ENCODE measurements at places on chromosomes 3 and 15. TPM values are rescaled to one million over a fixed set of nuclear protein-coding genes. Genes with fewer than 3 reads are reported as not detected.
A peak's percentile ranks its signal among the peaks of the same experiment; 100 is the strongest.

GRCh38 chr3:169781209-169781855 lies 8.1 kb downstream of the MYNN start:
- no peak for DNase-seq

DNA sequence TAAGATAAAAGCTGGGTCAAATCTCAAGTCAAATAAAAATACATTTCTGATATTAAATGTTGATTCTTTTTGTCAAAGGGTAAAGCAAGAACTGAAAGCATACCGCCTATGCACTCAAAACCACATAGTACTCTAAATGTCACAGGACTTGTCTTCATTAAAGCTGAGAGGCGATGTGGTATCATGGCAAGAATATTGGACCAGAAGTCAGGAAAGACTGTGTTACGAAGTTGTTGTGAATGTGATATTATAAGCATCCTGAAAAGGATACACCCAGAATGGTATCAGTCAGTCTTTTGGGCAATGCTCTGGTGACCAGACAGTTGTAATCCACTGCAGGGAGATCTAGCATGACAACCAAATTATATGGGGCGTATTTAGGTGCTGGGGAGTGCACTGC lies 33.8 kb downstream of the TIGIT start:
- DNase-seq: no peak

Gene CKMT1A
- total RNA-seq: not detected

DNA sequence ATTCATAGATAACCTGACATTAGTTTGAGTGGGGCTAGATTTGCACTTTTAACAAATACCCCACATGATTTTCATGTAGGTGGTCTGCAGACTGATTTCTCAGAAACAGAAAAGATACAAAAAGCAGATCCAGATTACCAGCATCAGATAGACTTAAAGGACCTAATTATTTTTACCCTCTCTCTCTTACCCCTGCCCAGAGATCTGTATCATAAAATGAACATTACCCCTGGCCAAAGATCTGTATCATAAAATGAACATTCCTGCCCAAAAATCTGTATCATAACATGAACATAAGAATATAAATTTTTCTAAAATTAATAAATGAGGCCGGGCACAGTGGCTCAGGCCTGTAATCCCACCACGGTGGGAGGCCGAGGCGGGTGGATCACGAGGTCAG lies 14.6 kb upstream of the TRPC1 start:
- DNase-seq: no peak

GRCh38 chr15:96457841-96458240 lies 127.3 kb downstream of the NR2F2 start:
- peak; percentile 32 for DNase-seq

Gene SIDT1
- total RNA-seq: under 0.01 TPM

- DNase-seq: no peak
Observed at GRCh38 chr15:91429973-91430372, 329.9 kb downstream of the SV2B start.

DNA sequence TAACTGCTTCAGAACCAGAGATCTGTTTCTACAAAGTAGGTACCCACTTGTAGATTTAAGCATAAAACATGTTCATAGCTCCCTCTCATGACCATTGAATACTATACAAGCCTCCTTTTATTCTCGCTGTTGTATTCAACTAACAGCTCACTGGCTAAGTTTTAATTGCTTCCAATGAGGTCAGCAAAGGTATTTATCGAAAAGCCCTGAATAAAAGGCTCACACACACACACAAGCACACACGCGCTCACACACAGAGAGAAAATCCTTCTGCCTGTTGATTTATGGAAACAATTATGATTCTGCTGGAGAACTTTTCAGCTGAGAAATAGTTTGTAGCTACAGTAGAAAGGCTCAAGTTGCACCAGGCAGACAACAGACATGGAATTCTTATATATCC lies at the start of gene FGF7:
Gene FGF7, plus strand, starts transcription at position 222 of the 400 bp plus-strand sequence. CDS start 1,056 bp downstream, outside the sequence.
- peak; percentile 4 for DNase-seq

Gene C3orf85
- not detected for total RNA-seq

DNA sequence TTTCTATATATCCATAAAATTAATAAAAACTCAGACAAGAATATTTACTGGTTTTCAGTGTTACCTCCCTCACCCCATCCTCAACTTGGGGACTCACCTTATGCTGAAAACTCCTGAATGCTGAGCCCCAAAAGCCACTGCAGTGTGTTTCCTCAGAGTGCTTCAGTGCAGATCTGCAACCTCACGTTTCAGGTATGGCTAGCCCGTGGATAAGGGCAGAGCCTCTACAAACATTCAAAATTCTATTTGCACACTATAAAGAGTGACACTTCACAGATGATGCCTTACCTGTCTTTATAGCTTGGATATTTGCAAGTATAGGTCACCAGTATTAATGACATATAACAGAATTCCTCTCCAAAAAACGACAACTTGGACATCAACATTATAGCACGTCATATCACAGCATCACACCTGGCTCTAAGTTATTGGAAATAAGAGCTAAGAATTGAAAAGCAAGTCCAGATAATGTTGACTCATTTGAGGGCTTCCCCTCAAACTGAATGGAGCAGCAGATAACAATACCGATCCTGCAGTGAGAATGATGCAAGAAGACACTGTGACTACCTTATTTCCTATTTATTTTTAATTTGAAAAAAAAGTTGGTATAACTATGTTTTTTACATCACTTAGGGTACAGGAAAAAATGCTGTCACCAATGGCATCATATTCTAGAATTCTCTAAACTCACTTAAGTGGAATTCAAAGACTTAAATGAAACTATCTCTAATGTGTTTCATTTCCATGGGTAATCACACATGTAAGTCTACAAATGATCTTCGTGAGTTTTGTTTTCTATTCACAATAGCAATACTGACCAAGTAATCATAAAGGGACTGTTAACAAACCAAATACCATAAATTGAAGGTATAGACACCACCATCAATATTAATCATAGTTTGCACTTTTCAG lies 40.7 kb upstream of the RSL24D1 start:
- no peak for DNase-seq

DNA sequence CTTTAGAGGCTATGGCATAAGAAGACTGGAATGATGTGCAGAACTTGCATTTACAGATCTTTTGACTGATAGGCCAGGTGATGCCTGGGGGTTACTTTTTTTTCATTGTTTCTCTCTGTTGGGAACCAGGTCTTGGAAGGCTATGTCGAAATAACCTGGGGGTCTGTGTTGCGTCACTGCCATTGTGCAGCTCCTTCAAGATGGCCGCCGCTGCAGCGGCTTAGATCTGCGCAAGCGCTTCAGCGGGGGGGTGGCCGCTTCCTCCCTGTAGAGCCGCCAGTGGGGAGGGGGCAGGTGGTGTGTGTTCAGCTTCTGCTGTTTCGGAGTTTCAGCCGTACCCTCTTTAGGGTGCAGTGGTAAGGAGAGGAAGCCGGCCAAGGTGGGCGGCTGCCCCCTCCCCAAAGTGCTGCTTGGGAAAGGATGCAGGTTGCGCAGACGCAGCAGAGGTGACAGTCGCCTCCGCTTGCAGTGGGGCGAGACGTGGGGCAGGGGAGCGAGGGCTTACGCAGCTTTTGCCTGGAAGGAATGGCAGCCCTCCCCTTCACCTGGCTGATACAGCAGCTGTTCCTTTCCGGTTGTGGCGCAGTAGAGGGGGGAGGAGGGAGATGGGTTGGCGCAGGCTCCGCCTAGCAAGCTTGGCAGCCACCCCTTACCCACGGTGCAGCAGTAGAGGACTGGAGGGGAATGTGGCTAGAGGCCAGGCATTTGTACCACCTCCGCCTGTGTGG lies 1.5 kb downstream of the SNRPN start:
- peak; percentile 73 for DNase-seq

GRCh38 chr3:134378384-134378783 lies 4.1 kb upstream of the AMOTL2 start:
- no peak for DNase-seq

GRCh38 chr15:52101542-52102323 lies 10.8 kb downstream of the BCL2L10 start:
- no peak for DNase-seq

Gene UROC1
- total RNA-seq: not detected

GRCh38 chr3:120449701-120450599 lies 842 bp downstream of the FSTL1 start:
- no peak for DNase-seq

GRCh38 chr3:101940521-101941317 lies 91.4 kb downstream of the NFKBIZ start:
- DNase-seq: peak; percentile 93

- DNase-seq: no peak
Observed at GRCh38 chr3:148500881-148501280, 196.8 kb upstream of the AGTR1 start.

- no peak for DNase-seq
Observed at GRCh38 chr3:178748874-178749273, 212.6 kb downstream of the KCNMB2 start.

GRCh38 chr3:126852511-126852910 lies 130.4 kb upstream of the PLXNA1 start:
- no peak for DNase-seq

Gene BCHE
- total RNA-seq: 1.9 TPM

GRCh38 chr3:148070041-148070440 lies 627.7 kb upstream of the AGTR1 start:
- no peak for DNase-seq

- no peak for DNase-seq
Observed at GRCh38 chr15:75849167-75849566, 5.9 kb downstream of the UBE2Q2 start.

Gene IMPG2
- 0.35 TPM for total RNA-seq

Gene CDCP1
- total RNA-seq: 58.9 TPM

GRCh38 chr15:58588096-58588495 lies 156.3 kb downstream of the LIPC start:
- no peak for DNase-seq

DNA sequence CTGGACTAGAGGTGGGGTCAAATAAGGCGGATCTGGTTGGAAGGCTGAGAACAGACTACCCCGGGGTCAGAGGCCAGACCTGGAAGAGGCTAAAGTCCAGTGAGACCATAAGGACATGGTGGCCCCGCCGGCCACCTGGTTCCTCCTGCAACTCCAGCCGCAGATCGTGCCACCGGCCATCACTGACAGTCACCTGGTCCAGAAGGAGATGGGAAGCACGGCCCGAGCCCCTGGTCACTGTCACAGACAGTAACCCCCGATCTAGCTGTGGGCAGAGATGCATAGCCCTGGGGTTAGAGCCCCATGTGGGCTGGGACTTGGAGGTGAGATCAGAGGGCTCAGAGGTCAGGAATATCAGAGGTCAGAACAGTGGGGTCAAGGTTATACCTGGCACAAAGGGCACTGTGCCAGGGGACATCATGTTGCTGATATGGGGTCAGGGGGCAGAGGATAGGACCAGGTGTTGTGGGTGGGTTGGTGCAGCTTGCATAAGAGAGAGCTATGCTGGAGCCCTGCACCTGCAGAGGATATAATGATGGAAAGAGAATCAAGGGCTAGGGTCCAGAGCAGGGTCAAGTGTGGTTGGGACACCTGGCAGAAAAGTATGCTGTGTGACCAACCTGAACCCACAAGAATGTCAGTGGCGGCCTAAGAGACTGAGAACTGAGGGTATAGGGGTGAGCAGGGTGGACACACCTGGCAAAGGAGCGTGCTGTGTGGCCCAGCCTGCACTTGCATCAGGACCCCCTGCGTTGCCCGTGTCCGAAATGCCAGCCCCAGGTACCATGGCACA lies 9.6 kb downstream of the CELSR3 start:
- DNase-seq: no peak

DNA sequence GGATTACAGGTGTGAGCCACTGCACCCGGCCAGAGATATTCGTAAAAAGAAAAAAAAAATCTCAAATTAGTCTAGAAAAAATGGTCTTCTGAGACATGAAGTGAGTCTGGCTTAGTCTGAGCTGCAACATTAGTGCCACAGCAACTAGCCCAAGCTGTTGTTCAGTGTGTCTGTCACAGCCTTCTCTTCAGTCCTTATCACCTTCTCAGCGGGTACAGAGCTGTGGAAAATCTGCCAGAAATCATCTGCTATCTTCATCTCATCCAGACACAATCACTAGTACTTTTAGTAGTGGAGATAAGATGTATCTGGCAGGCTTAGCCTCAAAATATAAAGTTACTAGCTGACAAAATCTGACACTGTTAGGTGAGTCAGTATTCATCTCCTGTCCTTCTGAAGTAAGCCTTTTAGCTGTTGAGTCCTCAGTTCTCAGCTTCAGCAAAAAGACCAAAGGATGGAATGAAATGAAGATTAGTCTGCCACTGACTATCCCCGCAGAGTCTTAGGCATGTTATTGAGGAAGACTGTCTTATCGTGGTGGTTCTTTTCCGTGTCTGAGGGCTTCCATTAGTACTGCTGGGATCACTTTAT lies 120.5 kb upstream of the CGNL1 start:
- no peak for DNase-seq

- no peak for DNase-seq
Observed at GRCh38 chr15:70503798-70504298, 259.5 kb downstream of the UACA start.

Gene SLC2A2
- 13.0 TPM for total RNA-seq

GRCh38 chr3:123289391-123290106 lies 87.8 kb downstream of the SEC22A start:
- DNase-seq: no peak

- DNase-seq: no peak
Observed at GRCh38 chr3:37739579-37740290, 121.9 kb upstream of the CTDSPL start.

Gene LTF
- 299 TPM for total RNA-seq

DNA sequence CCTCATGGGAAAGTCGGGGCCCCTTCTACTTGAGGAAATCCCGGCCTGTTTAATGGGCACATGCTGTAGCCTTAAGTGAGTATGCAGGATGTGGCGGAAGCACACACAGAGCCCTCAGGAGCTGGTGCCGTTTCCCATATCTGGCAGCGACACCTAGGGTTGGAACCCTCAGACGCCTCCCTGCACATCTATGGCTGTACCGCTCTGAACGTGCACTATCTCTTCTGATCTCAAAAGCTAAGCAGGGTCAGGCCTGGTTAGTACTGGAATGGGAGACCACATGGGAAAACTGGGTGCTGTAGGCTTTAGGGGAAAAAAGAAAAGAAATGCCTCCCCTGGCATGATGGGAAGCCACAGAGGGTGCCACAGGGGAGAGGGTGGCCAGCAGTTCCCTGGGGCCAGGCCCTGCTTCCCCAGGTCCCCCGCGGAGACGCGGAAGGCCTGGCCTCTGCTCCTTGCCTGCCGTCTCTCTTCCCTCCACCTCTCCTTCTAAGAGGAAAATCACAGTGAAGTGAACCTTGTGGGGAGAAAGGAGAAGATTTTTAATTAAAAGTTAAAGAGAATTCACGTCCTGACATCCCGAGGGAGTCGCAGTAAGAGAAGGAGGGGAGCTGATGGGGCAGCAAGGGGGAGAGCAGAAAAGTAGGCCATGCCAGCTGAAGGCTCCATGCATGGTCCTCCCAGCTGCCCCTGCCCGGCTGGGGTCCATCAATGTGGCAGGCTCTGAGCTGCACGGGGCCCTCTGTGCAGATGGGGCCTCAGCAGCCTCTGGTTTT lies 60.5 kb upstream of the TMEM115 start:
- no peak for DNase-seq

- DNase-seq: no peak
Observed at GRCh38 chr3:37712421-37712820, 149.3 kb upstream of the CTDSPL start.

Gene FRMD5
- total RNA-seq: 4.9 TPM

GRCh38 chr3:138348754-138349739 lies 668 bp downstream of the MRAS start:
- DNase-seq: no peak

GRCh38 chr15:31004220-31004733 lies 12.8 kb upstream of the MTMR10 start:
- peak; percentile 79 for DNase-seq

GRCh38 chr15:101410612-101411011 lies 78.9 kb downstream of the PCSK6 start:
- no peak for DNase-seq
